ENCODE measurements at places on chromosomes 7 and 10.

DNA sequence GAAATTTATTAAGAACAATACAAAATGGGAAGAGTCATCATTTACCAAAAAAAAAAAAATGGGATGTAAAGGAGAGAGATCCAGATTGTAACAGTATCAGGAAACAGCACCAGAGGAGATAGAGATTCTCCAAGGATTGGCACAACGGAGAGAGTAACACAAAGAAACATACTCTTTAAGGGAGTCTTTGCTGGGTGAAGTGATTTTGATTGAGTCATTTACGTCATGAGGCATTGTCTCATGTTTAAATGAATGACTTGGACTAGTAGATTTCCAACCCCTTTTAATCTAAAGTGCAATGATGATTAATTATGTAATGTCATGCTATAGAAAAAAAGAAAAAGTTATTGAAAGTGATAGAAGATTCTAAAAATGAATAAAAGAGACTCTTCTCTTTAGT lies 68.8 kb downstream of the ITGB8 start:
- DNase-seq: no peak

GRCh38 chr10:51462076-51462779 lies 237.2 kb downstream of the CSTF2T start:
- no peak for DNase-seq

- peak; percentile 7 for DNase-seq
Observed at GRCh38 chr7:142088022-142088714, 23.4 kb upstream of the MGAM2 start.

- DNase-seq: no peak
Observed at GRCh38 chr10:60252688-60253087, 137.0 kb downstream of the ANK3 start.

DNA sequence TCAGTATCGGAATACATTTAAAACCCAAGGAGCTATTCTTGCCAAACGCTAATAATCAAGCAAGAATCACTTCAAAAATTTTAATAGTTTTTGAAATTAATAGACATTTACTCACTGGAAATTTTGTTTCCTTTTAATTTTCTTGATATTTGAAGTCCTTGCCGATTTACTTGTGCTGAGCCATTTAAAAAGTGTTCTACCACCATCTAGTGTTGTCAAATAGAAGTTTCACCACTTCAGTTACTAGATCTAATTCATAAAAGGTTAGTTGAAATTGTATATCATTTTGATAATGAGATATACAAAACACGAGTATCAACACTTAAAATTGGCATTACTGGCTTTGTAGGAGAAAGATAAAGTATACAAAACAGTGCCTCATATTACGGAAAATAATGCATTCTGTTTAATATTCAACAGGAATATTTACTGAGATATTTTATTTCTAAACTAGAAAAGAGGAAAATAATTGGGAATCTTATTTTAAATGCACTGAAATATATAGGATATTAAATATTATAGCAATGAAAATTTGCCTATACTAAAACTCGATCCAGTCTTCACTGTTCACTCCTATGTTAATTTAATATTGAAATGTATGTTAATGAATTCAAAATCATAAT lies 664.8 kb upstream of the SEMA3D start:
- no peak for DNase-seq

- no peak for DNase-seq
Observed at GRCh38 chr7:14305233-14305866, 315.9 kb upstream of the ETV1 start.

GRCh38 chr7:157693071-157693520 lies 356.3 kb downstream of the DNAJB6 start:
- DNase-seq: no peak

DNA sequence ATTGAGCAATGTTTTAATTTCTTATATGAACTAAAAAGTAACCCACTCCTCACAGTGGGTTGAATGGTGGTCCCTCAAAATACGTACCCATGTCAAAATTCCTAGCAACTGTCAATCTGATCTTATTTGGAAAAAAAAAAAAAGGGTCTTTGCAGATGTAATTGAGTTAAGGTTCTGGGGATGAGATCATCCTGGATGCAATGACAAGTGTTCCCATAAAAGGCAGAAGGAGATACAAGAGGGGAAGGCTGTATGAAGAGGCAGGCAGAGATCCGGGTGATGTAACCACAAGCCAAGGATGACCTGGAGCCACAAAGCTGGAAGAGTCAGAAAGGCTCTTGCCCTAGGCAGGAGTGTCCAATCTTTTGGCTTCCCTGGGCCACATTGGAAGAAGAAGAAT lies 516.3 kb upstream of the MKI67 start:
- DNase-seq: no peak

DNA sequence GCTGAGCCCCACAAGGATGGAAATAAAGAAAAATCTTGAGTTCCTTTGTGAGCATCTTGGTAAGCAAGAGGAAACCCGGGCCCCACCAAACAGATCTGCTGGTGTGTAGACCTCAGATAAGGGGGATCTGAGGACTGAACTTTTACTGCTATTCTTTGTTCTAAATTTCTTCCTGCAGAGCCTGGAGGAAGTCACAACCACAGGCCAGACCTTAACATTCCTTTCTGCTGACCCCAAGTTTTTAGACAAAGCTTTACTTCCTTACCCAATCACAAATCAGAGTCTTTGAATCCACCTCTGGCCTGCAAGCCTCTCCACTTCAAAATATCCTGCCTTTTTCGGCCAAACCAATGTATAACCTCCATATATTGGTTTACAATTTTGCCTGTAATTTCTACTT lies 352.6 kb upstream of the AUTS2 start:
- DNase-seq: no peak

GRCh38 chr7:102966465-102966864 lies 53.7 kb downstream of the LRRC17 start:
- no peak for DNase-seq

DNA sequence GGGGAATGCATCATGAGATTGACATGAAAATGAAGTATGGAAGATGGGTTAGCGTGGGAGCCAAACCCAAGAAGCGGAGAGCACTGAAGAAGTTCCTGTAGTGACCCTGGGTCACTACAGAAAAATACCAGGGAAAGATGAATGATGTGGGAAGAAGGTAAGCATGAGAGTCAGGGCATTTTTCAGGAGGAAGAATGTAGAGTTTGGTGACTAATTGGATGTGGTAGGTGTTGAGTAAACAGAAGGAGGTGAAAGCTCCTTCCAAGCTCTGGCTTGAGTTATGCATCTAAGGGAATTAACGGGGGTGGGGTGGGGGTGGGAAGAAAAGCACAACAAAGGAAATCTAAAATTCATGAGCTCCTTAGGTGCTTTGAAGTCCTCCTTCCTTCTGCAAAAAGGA lies 238.1 kb upstream of the AOAH start:
- DNase-seq: no peak

- DNase-seq: no peak
Observed at GRCh38 chr10:75720157-75720556, 288.7 kb downstream of the LRMDA start.

GRCh38 chr10:6786579-6787031 lies 206.5 kb upstream of the PRKCQ start:
- no peak for DNase-seq

DNA sequence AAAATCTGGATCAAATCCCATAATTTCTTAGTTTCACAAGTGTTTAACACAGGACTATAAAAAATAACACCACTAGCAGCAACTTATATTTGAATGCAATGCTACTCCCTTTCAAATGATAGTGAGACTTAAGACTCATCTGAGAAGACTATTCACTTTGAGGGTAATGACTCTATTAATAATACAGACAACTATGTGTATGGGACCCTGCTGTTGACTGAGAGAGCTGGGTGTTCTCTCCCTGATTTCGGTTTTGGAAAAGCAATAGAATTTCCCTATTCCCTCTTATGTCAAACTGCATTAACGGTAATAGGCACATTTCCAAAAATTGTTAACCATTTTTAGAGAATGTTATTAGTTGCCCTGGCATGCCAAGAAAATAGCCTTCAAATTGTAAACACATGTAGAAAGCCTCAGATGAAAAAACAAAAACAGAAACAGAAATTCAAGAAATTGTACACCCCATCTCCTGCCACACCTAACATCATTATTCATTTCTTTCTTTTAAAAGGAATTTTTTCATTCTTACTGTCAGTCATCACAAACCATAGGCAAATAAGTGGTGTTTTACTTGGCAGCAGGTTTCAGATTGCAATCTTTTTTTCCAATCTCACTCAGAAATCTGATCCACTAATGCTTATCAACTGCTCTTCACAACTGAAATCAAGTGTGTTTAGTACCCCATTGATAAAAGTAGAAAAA lies 153.7 kb downstream of the TFPI2 start:
- DNase-seq: no peak

- no peak for DNase-seq
Observed at GRCh38 chr10:127203067-127203466, 6.7 kb upstream of the INSYN2A start.

- DNase-seq: no peak
Observed at GRCh38 chr10:132481690-132482089, 55.9 kb upstream of the INPP5A start.

- DNase-seq: no peak
Observed at GRCh38 chr7:105911961-105912575, 35.7 kb upstream of the ATXN7L1 start.

- DNase-seq: no peak
Observed at GRCh38 chr10:87700031-87700796, 40.5 kb downstream of the PAPSS2 start.

DNA sequence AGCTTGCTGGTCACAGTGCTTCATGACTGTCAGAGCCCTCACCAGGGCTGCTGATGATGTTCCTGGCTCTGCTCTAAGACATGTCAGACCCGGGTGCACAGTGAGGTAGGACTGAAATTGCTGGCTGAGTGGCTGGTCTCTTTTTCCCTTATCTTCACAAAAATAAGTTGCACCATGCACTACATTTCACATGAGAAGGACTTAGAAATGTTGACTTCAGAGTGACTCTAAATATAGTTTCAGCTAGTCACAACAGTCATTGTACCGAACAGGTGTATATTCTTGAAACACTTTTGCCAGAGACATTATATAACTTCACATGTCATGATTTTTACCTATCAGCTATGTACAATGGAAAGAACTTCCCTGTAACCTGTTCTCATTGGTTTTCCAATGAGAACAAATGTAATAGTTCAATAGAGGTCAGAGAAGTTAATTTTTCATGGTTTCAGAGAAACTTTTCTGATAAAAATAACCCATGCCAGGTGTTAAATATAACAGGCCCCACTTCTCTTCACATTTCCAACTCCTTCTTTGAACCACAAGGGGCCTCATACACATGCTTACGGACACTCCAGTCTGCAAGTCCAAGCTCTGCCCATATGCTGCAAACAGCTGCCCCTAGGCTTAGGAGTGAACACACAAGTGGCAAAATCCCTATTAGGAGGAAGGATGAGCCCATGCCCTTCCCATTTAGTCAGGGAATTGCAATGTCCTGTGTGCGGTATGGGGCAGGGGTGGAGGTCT lies 115.6 kb downstream of the CDK6 start:
- no peak for DNase-seq

DNA sequence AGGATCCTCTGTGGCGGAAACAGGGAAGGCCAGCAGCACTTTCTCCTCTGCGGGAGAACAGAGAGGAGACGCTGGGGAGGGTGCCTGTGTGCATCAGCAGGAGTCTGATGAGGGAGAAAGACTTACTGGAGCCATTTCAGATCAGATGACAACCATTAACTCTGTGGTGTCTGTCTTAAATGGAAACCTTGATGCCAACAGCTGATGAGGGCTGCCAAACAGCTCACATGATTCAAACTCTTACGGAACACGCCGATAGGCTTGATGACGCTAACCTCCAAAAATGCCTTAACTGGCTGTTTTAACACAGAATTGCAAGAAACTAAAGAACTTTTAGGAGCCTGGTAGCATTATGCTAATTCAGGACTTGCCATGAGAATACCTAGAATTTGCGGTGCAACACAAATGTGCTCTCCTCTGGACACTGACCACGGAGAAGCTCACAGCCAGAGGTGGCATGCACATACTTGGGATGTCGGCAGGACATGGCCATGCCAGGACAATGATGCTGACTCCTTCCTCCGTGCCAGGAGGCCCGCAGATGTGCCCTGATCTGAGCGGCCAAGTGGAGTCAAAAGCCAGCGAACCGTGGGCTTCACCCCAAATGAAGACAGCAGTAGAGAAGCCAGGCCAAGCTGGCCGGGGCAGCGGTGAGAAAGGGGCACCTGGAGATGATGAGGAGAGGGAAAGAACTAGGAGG lies 154.9 kb downstream of the ZMYND11 start:
- no peak for DNase-seq

DNA sequence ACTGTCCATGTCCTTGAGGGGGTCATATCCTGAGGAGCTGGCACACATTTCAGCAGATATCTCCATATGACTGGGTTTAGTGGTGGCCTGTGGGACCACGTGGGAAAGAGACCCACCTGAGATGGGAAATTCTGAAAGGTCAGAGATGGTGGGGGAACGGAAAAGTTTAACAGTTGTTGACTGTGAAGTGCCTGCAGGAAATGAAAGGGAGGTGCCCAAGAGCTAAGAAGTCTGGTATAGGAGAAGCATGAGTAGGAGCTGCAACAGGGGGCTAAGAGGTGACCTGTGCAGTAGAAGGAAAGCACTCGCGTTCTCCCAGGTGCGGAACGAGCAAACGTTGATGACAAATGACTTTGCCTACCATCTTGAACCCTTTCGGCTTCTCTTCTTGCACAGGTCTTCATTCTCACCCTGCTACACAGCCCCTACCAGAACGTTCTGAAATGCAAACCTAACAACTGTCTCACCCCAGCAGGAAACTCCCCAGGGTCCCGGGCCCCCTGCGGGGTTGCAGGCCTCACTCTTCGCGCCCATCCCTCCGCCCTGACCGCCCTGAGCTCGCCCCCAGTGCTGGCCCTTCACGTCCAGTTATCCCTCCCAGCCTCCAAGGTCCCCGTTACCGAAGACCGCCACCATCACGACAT lies 9.8 kb upstream of the FXYD4 start:
- no peak for DNase-seq

DNA sequence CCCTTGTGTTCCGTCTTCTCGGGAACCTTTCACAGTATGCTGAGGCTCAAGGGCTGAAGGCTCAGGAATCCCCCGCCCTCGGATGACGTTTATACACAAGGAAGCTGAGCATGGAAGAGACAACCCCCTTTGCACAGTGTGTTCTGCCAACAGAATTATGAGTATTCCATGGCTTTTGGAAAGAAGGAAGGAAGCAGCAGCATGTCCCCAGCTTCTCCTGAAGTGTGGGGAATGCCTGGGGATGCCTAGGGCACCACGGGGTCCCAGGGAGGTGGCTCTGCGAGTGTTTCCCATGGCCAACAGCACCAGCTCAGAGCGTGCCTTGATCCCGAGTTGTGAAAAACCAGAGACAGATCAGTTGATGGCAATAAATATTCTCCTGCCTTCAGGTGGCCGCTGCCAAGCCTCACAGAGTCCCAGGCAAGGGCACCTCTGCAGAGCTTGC lies 88.8 kb upstream of the DDC start:
- DNase-seq: no peak

DNA sequence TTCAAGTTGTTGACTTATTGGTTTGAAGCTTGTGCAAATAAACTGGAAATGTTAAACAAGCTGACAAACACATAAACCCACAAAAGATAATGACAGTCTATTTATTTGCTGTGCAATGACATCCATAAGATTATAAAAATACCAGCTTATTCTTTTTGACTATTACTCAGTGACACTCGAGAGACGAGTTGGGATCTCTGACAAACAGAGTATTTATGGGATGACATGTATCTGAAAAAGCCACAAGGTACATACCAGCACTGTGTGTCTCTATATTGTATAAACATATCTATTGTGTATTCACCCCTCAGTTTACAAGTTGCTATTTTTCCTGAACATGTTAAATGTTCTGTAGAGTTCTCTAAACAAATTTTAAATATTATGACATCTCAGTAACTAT lies 88.9 kb downstream of the CHRM2 start:
- DNase-seq: no peak

Data from NCI-H774 (cell line).